BJ (cell line): ENCODE measurements at places on chromosomes 13 and 19.

- DNase-seq, result no peak
Observed at GRCh38 chr13:105848494-105848893, 687.0 kb downstream of the EFNB2 start.

GRCh38 chr13:50826035-50826434 is 17.5 kb downstream of the DLEU7 start:
- DNase-seq, result no peak

DNA sequence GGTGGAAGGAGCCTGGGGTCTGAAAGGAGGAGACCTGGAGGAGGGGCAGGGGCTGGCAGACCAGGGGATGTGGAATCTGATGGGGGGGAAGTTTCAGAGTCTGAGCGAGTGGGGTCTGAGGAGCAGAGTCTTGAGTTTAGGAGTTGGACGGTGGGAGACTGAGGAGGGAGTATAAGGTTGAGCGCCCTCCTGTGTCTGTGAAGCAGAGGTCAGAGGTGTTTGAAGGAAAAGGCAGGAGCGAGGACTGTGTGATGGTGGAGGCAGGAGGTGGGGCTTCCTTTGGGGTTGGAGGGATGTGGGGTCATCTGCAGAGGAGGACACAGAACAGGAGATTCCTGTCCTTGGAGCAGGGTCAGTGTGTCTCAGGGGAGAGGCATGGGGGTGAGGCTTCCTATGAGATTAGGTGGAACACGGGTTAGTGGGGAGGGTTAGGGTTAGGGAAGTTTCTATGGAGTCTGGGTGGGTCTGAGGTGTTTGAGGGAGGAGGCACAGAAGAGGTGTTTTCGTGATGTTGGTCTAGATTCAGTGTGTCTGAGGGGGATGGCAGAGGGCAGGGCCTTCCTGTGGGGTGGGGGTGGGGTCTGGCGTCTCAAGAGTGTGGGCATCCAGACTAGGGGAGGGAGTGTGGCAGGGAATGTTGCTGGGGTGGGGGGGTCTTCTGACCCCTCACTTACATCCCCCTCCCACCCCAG is 8.3 kb downstream of the RYR1 start:
- no peak for DNase-seq

DNA sequence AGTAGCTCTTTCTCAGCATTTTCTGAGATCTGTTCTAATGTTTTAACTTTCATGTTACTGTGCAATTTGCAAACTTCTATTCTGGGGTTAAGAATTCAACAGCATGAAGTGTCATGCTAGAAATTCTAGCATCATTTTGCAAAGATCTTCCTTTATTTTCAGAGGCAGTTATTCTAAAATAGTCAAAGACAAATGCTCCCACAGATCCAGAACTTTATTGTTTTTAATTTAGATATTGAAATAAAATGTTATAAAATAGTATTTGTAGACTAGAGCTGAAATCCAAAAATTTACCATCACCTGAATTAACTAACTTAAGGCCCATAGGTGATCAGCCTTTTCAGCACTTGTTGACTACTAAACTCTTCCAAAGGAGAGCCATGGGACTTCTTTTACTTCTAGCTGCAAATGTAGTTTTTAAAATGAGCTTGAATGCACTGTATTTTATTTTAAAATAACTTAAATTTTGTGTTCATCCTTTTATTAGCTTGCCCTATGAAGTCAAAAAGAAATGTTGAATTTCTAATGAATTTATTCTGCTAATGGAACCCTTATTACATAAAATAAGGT is 3.2 kb downstream of the MAB21L1 start:
- DNase-seq, result no peak

- no peak for DNase-seq
Observed at GRCh38 chr13:44837250-44837649, 152.0 kb downstream of the NUFIP1 start.

DNA sequence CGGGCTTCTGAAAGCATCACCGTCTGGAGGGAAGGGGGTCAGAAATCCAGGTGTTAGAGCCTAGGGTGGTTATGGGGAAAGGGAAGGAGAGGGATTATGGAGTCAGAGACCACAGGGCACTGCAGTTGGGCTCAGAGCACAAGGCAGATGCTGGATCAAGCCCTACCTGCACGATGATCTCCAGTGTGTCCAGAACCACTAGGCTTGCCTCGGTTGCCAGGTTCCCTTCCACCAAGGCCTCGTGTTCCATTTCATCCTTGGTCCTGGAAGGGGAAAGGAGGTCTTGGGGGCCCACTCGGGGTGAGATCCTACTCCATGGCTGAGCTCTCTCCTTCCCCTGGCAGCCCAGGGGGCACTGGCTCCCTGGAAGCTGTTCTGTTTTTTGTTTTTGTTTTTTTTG is 17.0 kb upstream of the KANK2 start:
- DNase-seq, result no peak

DNA sequence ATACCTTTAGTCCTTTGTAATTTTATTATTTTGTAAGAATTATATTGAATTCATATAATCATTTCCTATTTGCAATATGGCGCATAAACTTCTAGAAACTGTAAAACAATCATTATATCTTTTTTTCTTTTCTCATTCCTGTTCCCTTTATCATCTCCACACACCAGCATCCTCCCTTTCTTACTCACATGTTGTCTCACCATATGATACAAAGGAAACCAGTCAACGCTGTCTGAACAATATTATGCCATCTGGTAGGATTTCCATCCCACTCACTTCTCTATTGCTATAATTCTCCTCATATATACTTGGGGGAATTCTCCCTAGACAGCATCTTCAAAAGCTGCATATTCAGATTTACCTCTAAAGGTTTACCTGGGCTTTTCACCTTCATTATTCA is 389.8 kb downstream of the NDFIP2 start:
- no peak for DNase-seq

GRCh38 chr19:55346725-55347441 is 7.2 kb downstream of the KMT5C start:
- no peak for DNase-seq

DNA sequence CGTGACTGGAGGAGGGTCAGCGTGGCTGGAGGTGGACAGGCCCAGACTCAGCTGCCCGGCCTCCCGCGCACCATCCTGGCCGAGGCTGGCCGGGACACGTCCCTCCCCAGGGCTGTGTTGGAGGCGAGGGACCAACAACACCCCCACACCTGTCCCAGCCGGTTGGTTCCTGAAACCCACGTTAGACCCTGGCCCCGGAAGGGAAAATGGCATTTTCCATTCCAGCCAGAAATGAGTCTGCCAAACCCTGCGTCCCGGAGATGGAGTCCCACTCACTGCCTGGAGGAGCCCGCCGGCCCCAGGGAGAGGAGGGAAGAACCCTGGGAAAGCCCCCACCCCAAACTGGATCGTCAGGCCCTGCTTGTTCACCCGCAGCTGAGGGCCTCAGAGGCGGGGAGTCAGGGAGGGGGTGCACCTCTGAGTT is 4.8 kb upstream of the WDR18 start:
- no peak for DNase-seq

- no peak for DNase-seq
Observed at GRCh38 chr13:20411638-20412342, 113.9 kb downstream of the CRYL1 start.

- DNase-seq, result no peak
Observed at GRCh38 chr13:30301827-30302226, 5.5 kb downstream of the KATNAL1 start.

GRCh38 chr19:38911388-38912001 is 491 bp downstream of the CCER2 start:
- no peak for DNase-seq

DNA sequence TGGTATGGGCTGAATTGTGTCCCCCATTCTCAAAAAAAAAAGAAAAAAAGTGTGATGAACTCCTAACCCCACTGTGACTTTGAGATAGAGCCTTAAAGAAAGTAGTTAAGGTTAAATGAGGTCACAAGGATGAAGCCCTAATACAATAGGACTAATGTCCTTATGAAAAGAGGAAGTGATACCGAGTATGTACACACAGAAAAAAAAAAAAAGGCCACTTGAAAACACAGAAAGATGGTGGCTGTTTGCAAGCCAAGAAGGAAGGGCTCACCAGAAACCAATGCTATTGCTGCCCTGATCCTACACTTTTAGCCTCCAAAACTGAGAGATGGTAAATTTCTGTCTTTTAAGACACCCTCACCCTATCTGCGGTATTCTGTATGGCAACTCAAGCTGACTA is 955.6 kb downstream of the PCDH17 start:
- DNase-seq, result no peak

- DNase-seq, result no peak
Observed at GRCh38 chr13:32205431-32206096, 109.6 kb downstream of the ZAR1L start.

GRCh38 chr13:22189176-22190048 is 518.5 kb downstream of the FGF9 start:
- no peak for DNase-seq
